Activated T-cell treated with anti-CD3 and anti-CD28 coated beads for 48 hours (primary cell): ENCODE measurements at places on chromosomes 2 and 18.
A peak's percentile ranks its signal among the peaks of the same experiment; 100 is the strongest.

GRCh38 chr18:9475643-9476591, 604 bp downstream of the RALBP1 start:
- DNase-seq: peak; percentile 62

- DNase-seq: no peak
Observed at GRCh38 chr2:68368654-68369336, 3.7 kb downstream of the PLEK start.

DNA sequence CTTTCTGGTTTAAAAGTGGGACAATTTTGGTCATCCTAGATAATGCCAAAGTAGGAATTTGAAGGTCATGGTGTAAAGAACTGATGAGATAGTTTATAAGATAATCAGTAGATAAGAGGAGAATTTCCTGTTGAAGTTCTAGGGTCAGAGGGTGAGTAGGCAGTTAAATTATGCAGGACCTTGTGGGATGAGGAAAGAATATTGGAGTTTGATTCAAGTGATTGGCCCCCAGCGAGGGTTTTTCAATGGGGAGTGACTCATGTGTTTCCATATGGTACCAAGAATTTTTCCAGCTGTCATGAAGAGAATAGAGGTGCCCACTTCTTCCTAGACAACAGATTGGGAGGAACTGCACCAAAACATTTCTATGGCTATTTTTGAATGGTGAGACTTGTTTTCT, 940.2 kb upstream of the ZEB2 start:
- no peak for DNase-seq

DNA sequence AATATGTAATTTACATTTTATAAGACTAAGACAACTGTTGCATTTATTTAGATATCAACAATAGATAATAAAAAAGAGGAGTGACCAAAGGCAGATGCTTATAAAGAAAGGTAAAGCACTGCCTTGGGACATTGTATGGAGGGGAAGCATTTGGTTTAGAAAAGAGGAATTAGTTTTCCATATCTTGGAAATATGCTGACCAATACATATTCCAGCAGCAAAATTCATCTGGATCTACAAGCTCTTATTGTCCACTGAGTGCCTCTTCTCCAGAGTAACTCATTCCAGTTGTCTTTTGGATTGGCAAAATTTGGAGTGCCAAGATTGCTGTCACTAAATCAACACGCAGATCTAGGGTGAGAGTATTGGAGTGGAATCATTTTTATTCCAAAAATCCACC, 8.9 kb upstream of the VPS4B start:
- no peak for DNase-seq

DNA sequence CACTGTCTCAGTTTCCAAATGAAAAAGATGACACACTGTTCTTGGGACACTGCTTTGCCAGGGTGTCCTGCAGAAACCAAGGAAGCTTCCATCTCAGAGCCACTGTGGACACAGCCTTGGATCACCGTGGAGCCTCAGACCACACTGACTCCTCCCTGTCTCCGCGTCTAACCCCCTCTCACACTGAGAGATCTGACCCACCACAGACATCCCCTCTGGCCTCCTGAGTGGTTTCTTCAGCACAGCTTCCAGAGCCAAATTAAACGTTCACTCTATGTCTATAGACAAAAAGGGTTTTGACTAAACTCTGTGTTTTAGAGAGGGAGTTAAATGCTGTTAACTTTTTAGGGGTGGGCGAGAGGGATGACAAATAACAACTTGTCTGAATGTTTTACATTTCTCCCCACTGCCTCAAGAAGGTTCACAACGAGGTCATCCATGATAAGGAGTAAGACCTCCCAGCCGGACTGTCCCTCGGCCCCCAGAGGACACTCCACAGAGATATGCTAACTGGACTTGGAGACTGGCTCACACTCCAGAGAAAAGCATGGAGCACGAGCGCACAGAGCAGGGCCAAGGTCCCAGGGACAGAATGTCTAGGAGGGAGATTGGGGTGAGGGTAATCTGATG, 113.4 kb upstream of the PKDCC start:
- DNase-seq: no peak

DNA sequence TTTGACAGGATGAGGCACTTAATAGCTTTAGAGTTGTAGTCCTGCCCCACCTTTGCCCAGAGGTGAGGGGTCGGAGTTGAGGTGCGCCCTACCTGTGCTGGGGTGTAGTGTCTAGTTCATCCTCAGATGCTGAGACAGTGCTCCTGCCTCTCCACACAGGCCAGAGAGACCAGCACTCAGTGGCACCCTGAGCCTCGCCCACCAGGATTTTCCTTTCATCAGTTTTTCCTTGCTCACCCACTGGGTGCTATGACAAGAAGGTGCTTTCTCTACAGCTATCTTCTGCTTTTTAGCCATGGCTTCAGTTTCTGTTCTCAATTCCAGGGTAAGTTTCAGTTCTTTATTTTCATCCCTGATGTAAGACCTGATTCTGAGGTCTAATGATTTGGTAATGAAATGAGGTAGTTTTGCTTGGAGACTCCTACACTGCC, 16.8 kb upstream of the TMEM131 start:
- DNase-seq: peak; percentile 46

DNA sequence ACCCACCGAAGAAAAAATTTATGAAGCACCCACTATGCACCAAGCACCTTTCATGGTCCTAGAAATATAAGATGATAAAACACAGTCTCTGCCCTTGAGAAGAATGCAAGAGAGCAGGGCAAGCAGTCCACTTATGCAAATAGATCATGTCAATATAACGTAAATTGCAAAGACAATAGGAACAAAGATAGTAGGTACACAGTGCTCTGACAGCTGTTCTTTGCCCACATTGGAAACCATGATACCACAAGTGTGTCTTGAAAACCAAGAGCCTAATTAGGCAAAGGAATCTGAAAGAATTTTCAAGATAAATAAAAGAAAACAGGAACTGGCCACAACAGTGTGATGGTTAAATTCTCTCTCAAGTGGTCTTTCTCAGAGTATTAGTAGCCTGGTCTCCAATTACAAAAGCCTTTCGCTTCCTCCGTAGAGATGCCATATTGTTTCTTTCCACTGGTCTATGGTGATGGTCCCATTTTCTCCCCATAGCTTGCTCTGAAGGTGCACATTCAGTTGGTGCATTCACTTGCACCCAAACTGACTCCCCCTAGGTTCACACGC, 108.5 kb downstream of the VWC2L start:
- DNase-seq: no peak

DNA sequence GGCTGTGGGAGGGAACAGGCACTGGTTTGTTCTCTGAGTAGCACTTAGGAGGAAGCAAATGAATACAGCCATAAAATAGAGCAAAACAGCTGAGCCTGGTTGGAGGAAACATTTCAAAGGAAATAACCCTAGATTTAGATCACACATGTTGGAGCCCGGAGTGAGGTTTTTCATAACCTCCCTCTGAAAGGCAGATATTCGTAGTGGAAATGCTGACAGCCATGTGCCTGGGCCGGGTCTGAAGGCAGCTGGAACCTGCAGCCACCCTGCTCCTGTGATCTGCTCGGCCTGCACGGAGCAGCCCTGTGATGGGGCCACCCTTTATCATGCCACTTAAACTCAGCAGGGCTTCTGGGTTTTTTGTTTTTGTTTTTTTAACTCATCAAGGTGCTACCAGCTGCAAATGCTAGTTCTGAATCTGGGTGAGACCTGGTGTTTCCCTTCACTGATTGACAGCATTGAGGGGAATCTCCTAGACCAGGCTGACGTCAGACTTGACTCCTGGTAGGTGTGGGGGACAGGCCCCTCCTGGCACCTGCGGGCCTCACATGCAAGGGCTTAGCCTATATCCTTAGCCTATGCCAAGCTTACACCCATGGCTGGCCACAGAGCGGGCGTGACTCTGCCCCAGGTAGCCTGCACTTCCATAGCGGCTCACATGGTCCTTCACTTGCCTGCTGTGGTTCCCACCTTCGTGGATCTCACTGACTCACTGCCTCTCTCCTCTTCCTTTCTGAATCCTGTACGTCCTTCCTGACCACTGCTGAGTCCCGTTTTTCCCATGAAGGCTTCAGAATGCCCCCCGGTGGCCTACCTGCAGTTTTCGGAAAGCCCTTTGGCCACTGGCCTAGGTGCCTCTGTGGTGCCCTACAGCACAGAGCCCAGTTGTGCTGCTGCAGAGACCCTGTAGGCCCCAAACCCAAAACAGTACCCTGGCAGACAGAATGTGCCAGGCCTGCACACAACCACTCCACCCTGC, 217.3 kb downstream of the SEPTIN10 start:
- no peak for DNase-seq

DNA sequence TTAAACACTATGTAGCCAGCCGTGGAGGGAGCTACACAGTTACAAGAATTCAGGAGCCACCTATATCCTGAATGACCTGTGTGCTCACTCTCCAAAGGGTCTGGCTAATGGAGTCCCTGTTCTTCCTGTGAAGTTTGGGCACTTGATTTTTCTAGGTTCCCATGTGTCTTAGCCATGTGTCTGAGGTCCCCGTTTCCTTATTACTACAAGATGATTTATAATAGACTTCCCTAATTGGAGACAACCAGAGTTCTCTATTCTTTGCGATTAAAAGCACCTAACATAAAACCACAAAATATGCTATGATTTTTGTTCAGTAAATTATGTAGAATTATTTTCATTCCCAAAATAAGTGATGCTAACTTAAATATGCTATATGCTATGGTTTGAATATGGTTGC, 83.4 kb downstream of the PDK1 start:
- DNase-seq: no peak

GRCh38 chr2:30677861-30678385, 129.3 kb downstream of the CAPN13 start:
- no peak for DNase-seq

- peak; percentile 13 for DNase-seq
Observed at GRCh38 chr2:28544922-28545589, 49.2 kb downstream of the PLB1 start.

DNA sequence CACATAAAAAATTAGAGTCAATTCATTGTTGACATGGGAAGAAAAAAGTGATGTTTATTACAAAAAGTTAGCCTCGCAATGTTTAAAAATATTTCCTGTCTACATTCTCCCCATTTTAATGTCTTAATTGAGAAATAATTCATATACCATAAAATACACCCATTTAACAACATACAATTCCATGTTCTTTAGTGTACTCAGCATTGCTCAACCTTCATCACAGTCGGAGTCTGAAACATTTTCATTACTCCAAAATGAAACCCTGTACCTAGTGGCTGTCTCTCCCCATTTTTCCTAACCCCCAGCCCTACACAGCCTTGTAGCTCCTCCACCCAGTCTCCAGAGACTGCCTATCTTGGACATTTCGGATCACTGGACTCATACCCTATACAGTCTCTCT, 103.9 kb upstream of the CBLN2 start:
- no peak for DNase-seq

DNA sequence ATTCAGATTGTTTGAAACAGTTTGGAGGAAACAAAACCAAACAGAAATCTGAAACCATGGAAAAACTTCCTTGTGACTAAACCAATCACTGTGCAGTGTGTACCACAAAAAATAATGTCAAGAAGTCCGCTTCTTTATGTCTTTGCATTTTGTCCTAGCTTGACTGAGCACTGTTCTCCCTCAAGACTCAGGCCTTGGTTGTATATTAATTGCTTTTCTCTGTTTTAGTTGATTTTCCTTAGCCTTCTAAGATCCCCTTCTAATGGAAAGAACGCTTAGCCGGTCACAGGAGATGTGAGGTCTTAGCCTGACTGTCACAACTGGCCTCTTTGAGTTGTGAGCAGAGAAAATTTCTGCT, 56.6 kb downstream of the LCLAT1 start:
- no peak for DNase-seq

DNA sequence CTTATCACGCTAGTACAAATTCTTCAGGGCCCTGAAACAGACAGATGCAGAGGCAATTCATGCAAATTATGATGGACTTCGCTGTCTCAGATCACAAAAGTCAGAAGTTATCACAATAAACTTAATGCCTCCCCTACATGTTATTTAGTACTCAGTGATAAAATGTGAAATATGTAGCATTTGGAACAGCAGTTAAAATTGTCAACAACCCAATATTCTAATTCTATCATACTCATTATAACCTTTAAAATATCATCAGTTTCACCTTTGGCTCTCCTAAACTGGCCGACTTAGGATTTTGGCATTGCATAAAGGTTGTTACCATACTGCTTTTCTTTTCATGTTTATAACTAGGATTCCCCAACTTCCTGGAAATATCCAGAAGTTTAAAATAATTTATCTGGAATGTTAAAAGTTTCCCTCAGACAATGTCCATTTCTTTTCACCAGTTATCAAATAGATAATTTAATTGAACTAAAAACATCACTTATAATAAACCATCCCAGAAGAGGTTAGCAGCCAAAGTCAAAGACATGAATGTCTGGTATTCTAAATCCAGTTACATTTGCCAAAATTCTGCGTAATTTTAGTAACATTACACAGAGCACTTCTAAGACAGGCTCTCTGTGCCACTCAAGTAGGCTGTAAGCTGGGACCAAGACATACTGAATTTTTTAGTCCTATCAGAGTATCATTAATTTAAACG, 239.8 kb downstream of the RBM43 start:
- DNase-seq: no peak

- no peak for DNase-seq
Observed at GRCh38 chr18:26335571-26336487, 109.6 kb downstream of the TAF4B start.

- DNase-seq: no peak
Observed at GRCh38 chr18:77550625-77551024, 301.0 kb downstream of the GALR1 start.

GRCh38 chr2:121239471-121239870, 45.5 kb downstream of the TFCP2L1 start:
- no peak for DNase-seq

- DNase-seq: no peak
Observed at GRCh38 chr2:228847684-228848083, 423.4 kb downstream of the PID1 start.

DNA sequence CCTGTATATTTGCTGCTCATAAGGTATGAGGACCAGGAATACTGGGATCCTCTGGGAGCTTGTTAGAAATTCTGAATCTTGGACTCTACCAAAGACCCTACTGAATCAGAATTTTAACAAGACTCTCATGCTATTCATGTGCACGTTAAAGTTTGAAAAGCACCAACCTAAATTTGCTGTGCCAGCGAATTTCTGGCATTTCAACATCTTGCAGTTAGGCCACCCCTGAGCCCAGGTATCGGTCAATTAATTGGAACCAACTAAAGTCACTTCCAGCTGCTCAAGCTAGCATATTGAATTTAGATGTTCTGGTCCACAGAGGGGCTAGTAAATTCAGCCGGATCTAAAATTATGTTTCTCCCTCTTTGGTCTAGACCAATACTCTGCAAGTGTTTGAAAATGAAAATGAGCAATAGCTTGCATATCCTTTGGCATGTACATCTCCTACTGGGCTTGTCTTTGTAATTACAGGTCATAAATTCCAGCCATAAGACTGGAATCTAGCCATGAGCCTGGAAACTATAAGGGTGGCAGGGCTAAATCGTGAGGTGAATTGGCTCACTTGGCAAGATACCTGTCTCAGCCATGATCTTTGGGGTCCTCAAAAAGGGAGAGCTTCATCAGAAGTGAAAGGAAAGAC, 72.4 kb downstream of the SKA1 start:
- DNase-seq: no peak

GRCh38 chr2:96374211-96374951, 38.8 kb downstream of the NCAPH start:
- DNase-seq: no peak

- no peak for DNase-seq
Observed at GRCh38 chr2:152497481-152498052, 162.6 kb downstream of the FMNL2 start.

GRCh38 chr2:217218269-217219163, 358.7 kb upstream of the TNP1 start:
- DNase-seq: peak; percentile 5
